ENCODE measurements at places on chromosomes 7 and 10. TPM values are rescaled to one million over a fixed set of nuclear protein-coding genes. Genes with fewer than 3 reads are reported as not detected.
A peak's percentile ranks its signal among the peaks of the same experiment; 100 is the strongest.

DNA sequence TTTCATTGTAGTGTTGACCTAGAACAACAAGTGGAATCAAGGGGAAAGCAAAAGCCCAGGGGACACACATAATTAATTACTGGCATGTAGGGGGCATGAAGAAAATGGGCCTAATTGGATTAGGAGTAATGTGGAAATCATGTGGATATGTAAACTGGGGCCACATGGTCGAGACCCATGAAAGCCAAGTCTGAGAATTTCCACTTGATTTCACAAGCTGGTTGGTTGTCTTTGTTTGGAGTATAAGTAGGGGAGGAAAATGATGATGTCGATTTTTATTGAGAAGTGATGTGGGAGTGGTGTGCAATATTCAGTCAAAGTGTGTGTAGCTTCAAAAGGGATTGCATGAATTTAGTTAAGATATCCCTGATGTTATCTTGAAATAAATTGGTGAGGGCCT, 131.8 kb downstream of the LRRC4 start:
- H3K27me3 ChIP-seq, result no peaks in the 10 kb centered on the region
- H3K4me3 ChIP-seq, result no peak overlapping the region
- H3K36me3 ChIP-seq, result no peaks in the 10 kb centered on the region
- peaks cover 38% of the 10 kb centered on the region for H3K4me1 ChIP-seq

DNA sequence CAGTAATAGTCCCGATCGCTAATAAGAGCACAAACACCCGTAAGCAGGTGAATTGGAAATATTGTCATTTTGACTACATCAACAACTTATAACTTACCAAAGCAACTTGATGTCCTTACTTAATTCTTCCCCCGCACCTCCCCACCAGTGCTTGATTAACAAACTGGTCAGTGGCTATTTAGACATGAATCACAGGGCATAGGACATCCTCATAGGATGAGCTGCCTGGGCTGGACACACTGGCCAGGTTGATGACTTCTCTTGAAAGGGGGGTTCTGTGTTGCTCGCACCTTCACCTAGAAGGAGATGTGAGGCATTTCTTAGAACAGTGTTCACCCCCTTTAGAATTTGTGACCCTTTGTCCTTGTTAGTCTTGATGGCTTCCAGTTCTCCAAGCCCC, 163.2 kb downstream of the TCF7L2 start:
- no peaks in the 10 kb centered on the region for H3K27me3 ChIP-seq
- no peak overlapping the region for H3K27ac ChIP-seq
- no peaks in the 10 kb centered on the region for H3K36me3 ChIP-seq
- H3K4me3 ChIP-seq, result no peak overlapping the region
- DNase-seq, result no peak

The SFTPA2 gene
- total RNA-seq, result not detected

- H3K4me1 ChIP-seq, result no peaks in the 10 kb centered on the region
- no peaks in the 10 kb centered on the region for H3K27me3 ChIP-seq
- H3K27ac ChIP-seq, result no peak overlapping the region
- H3K36me3 ChIP-seq, result no peaks in the 10 kb centered on the region
These were observed 40.0 kb downstream of the MYL10 start for GRCh38 chr7:101589052-101589451.

DNA sequence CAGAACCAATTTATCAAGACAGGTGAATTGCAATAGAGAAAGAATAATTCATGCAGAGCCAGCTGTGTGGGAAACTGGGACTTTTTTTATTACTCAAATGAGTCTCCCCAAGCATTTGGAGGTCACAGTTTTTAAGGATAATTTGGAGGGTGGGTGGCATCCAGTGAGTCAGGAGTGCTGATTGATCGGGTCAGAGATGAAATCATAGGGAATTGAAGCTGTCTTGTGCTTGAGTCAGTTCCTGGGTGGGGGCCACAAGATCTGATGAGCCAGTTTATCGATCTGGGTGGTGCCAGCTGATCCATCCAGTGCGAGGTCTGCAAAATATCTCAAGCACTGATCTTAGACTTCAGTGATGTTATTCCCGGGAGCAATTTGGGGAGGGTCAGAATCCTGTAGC, 9.9 kb upstream of the MYO1G start:
- H3K36me3 ChIP-seq, result peaks cover 25% of the 10 kb centered on the region
- H3K27ac ChIP-seq, result no peak overlapping the region

GRCh38 chr10:126731610-126731990, 61.1 kb upstream of the C10orf90 start:
- DNase-seq, result no peak
- peaks cover 7% of the 10 kb centered on the region for H3K27me3 ChIP-seq
- no peaks in the 10 kb centered on the region for H3K36me3 ChIP-seq
- no peaks in the 10 kb centered on the region for H3K4me1 ChIP-seq
- H3K4me3 ChIP-seq, result no peak overlapping the region
- no peak overlapping the region for H3K27ac ChIP-seq

GRCh38 chr10:30510184-30510931, 76.4 kb downstream of the MAP3K8 start:
- no peaks in the 10 kb centered on the region for H3K27me3 ChIP-seq
- no peak overlapping the region for H3K4me3 ChIP-seq
- no peak overlapping the region for H3K27ac ChIP-seq

GRCh38 chr7:15839416-15840100, 153.1 kb upstream of the MEOX2 start:
- H3K4me1 ChIP-seq, result no peaks in the 10 kb centered on the region
- H3K4me3 ChIP-seq, result no peak overlapping the region
- no peak for DNase-seq
- H3K27me3 ChIP-seq, result no peaks in the 10 kb centered on the region

DNA sequence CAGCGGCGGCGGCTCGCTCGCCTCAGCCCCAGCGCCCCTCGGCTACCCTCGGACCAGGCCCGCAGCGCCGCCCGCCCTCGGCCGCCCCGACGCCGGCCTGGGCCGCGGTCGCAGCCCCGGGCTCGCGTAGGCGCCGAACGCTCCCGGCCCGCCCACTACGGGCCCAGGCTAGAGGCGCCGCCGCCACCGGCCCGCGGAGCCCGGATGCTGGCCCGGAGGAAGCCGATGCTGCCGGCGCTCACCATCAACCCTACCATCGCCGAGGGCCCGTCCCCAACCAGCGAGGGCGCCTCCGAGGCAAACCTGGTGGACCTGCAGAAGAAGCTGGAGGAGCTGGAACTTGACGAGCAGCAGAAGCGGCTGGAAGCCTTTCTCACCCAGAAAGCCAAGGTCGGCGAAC, 18.2 kb upstream of the TSPAN33 start:
- no peak overlapping the region for H3K27ac ChIP-seq
- H3K36me3 ChIP-seq, result no peaks in the 10 kb centered on the region
- H3K4me1 ChIP-seq, result no peaks in the 10 kb centered on the region
- H3K4me3 ChIP-seq, result no peak overlapping the region
- no peak for DNase-seq
- no peaks in the 10 kb centered on the region for H3K27me3 ChIP-seq

DNA sequence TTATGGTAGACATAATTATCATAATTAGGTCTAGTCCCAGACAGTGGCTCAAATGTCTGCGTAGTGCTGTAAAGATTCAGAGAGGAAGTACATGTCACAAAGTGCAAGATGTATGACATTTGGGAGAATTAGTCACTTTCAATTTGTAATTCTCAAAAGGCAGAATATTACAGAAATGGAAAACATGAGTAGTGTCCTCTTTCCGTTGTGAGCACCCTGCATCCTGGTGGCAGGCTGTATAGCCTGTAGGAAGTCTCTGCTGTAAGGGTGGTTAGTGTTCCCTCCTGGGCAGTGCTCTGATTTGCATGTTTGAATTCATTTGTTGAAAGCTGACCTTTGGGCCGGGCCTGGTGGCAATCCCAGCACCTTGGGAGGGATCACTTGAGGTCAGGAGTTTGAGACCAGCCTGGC, 17.0 kb downstream of the CDK14 start:
- no peak overlapping the region for H3K27ac ChIP-seq
- H3K36me3 ChIP-seq, result no peaks in the 10 kb centered on the region
- DNase-seq, result no peak

DNA sequence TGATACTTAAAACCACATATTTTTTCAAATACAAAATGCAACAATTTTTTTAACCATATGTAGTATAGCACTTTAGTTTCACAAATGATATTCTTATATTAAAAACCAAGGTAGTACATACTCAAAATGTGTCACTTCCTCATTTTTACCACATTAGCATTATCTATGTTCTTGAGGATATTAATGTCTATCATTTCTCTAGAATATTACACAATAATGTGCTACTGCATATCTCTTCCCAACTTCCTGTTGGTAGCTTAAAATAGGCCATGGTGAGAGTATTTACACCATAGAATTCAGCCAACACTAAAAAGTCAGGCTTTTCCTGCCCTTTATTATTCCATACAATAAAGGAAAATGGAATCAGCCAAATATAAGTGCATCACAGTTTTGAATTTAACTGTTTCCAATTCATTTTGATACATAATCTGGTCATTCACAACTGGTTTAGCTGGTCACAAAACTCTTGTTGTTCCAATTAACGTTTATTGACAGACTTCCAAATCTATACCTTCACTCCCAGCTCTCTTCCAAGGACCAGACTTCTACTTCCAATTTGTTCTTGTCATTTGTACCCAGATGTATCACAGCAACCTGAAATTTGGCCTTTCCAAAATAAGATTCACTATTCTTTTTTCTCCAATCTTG, 20.0 kb upstream of the LRRC17 start:
- peaks cover 50% of the 10 kb centered on the region for H3K4me1 ChIP-seq
- peak overlapping the region; percentile 13 for H3K27ac ChIP-seq
- H3K4me3 ChIP-seq, result no peak overlapping the region
- H3K27me3 ChIP-seq, result no peaks in the 10 kb centered on the region
- H3K36me3 ChIP-seq, result no peaks in the 10 kb centered on the region
- DNase-seq, result no peak

- DNase-seq, result no peak
- H3K27ac ChIP-seq, result no peak overlapping the region
- H3K36me3 ChIP-seq, result no peaks in the 10 kb centered on the region
- H3K27me3 ChIP-seq, result no peaks in the 10 kb centered on the region
These were observed 7.6 kb downstream of the IFIT2 start for GRCh38 chr10:89309156-89310055.

DNA sequence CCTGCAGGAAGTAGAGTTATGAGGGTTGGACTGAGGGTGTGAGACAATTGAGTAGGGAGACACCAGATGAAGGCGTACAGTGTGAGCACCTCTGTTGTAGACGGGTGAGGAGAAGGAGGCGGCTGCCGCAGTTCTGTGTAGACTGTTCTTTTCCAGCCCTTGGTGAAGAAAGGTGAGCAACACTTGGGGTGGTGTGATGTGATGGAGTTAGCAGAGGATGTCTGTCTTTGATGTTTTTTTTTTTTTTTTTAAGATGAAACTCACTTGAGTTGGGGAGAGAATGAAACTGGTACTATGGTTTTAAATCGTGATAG, 42.8 kb upstream of the RNF216 start:
- no peak overlapping the region for H3K27ac ChIP-seq
- no peaks in the 10 kb centered on the region for H3K27me3 ChIP-seq
- H3K4me1 ChIP-seq, result peaks cover 8% of the 10 kb centered on the region
- no peaks in the 10 kb centered on the region for H3K36me3 ChIP-seq
- no peak for DNase-seq

The LRRC18 gene
- total RNA-seq, result not detected

DNA sequence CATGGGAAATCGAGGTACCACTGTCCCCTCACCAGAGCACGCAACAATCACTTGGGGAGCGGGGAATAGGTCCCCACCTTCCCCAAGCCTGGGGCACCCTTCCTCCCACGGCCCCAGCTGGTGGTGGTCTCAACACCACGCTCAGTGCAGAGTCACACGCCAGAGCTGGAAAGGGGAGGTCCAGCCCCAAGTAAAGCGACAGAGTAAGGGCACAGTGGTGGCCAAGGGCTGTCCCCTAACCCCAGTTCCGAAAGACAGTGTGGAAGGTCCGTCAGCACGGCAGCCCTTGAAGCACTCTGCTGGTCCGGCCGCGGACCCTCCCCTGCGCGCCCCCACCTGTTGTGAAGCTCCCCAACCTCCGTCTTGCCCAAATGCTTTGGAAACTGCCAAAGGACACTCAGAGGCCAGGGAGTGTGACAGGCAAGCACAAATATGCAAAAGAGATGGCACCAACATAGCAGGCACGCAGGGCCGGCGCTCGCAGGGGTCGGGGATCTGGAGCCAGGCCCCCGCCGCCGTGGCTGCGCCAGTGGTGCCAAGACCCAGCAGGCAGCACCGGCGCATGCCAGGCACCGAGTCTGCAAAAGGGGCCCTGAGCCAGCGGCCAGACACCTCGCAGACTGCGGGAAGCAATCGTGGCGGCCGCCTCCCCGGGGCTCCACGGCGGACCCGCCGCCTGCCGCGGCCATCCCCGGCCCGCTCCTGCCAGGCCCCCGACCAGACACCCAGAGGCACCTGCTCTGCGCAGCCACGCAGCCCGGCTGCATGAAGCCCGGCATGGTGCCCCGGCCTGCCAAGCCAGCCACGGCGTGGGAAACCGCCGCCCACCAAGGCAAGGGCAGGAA, 51.6 kb upstream of the SRRM3 start:
- H3K4me1 ChIP-seq, result no peaks in the 10 kb centered on the region
- H3K27me3 ChIP-seq, result no peaks in the 10 kb centered on the region
- no peaks in the 10 kb centered on the region for H3K36me3 ChIP-seq
- no peak overlapping the region for H3K27ac ChIP-seq

The NUPR2 gene
- total RNA-seq, result not detected

The SEMA3C gene
- 28.6 TPM for total RNA-seq

- H3K4me1 ChIP-seq, result no peaks in the 10 kb centered on the region
- H3K27me3 ChIP-seq, result no peaks in the 10 kb centered on the region
- no peak overlapping the region for H3K27ac ChIP-seq
These were observed 14.6 kb downstream of the FGL2 start for GRCh38 chr7:77184990-77185389.

The TRRAP gene
- total RNA-seq, result 5.6 TPM

DNA sequence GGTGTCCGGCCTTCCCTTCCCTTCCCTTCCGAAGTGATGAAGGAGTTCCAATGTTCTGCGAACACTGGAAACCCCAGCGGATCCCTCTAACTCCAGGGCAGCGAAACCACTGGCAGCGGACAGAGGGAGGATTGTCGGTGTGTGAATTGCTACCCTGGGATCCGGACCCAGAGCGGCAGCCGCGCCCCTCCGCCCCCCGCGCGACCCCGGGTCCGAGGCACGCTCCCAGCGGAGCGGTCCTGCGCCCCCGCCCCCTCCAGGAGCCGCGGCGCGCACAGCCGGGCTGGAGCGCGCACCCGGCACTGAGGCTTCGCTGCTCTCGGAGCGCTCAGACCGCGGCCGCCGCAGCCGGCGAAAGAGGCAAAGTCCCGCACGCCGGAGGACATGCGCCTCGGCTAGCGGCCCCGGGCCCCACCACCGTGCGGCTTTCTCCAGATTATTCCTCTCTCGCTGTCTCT, at the start of gene PTPRZ1:
Gene PTPRZ1, plus strand, starts transcription at position 331 of the 458 bp plus-strand sequence. CDS start 339 bp downstream, outside the sequence.
- no peak for DNase-seq
- no peak within 1 kb of the TSS for H3K27ac ChIP-seq
- H3K4me1 ChIP-seq, result peaks cover 10% of the 10 kb centered on the region

- H3K36me3 ChIP-seq, result peaks cover 12% of the 10 kb centered on the region
- no peaks in the 10 kb centered on the region for H3K27me3 ChIP-seq
- H3K4me3 ChIP-seq, result no peak overlapping the region
- peaks cover 3% of the 10 kb centered on the region for H3K4me1 ChIP-seq
- no peak overlapping the region for H3K27ac ChIP-seq
- DNase-seq, result no peak
These were observed 17.8 kb downstream of the ESYT2 start for GRCh38 chr7:158811461-158811860.

The CALHM3 gene
- not detected for total RNA-seq

GRCh38 chr10:84900141-84900540, 571.8 kb downstream of the CCSER2 start:
- no peaks in the 10 kb centered on the region for H3K27me3 ChIP-seq
- no peak overlapping the region for H3K27ac ChIP-seq
- H3K36me3 ChIP-seq, result no peaks in the 10 kb centered on the region
- H3K4me1 ChIP-seq, result peaks cover 17% of the 10 kb centered on the region
- no peak overlapping the region for H3K4me3 ChIP-seq

GRCh38 chr10:15482156-15482555, 111.1 kb upstream of the FAM171A1 start:
- H3K4me3 ChIP-seq, result no peak overlapping the region
- H3K27ac ChIP-seq, result no peak overlapping the region
- H3K27me3 ChIP-seq, result no peaks in the 10 kb centered on the region
- H3K36me3 ChIP-seq, result no peaks in the 10 kb centered on the region
